ENCODE measurements at places on chromosomes 12 and 14.

DNA sequence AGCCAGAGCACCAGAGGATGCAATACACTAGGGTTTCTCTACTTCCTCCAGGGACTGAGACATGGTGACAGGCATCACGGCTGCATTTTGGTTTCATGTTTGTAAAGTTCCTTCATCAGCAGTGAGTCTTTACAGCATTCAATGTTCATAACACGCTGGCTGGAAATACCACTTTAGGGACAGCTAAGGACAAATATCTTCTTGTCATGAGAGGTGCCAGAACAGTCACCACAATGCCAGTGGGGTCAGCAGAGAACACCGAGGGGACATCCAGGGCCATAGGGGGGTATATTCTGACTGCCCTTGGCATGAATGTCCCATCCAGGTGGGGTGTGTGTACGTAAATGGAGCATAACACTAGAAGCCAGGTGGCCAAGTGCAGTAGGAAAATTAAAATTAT is 72.3 kb downstream of the CCDC60 start:
- no peak for DNase-seq

DNA sequence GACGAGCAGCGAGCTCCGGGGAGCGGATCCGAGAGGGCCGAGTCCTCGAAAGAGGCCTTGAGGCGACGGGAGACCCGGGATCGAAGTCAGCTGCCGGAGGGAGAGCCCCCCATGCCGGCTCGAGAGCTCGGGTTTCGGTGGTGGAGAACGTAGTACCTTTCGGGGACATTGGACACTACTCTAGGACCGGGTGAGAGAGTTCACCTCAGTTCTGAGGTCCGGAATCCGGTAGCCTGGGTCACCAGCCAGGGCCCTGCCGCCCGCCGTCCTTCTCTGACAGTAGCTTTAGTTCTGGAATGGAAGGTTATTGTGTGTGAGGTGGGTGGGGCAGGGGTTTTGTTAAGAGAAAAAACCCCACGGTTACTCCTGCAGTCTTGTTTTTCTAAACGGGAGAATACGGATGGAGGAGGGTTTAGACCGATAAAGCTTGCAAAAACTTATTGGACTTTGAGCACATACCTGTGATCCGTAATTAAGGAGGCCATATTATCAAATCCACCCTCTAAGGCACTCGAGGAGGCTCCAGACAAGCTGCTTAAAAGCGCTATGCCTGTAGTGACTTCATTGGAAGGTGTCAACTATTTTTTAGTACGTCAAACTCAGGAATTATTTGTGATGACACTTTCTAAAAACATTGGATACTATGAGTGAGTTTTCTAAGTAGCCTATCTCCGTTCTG is 765 bp downstream of the SCYL2 start:
- no peak for DNase-seq

DNA sequence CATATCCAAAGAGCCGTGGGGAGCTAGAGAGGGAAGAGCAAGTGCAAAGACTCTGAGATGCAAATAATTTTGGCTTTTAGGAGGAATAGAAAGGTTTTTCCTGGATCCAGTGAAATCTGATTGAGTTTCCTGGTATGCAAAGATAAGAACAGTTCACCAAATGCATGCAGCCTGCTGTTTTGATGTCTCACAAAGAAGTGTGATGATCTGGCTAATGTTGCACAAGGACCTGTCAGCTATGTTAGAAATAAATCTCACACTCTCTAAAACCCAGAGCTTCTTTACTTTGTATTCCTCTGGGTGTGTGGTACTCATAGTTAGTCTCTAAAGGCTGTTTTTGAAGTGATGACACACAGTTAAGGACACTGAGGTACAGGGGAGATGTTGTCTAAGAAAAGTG is 321.4 kb downstream of the AACS start:
- DNase-seq, result no peak

GRCh38 chr12:65252515-65252914 is 26.0 kb upstream of the MSRB3 start:
- no peak for DNase-seq

GRCh38 chr12:104769144-104769561 is 188.9 kb downstream of the SLC41A2 start:
- DNase-seq, result no peak

DNA sequence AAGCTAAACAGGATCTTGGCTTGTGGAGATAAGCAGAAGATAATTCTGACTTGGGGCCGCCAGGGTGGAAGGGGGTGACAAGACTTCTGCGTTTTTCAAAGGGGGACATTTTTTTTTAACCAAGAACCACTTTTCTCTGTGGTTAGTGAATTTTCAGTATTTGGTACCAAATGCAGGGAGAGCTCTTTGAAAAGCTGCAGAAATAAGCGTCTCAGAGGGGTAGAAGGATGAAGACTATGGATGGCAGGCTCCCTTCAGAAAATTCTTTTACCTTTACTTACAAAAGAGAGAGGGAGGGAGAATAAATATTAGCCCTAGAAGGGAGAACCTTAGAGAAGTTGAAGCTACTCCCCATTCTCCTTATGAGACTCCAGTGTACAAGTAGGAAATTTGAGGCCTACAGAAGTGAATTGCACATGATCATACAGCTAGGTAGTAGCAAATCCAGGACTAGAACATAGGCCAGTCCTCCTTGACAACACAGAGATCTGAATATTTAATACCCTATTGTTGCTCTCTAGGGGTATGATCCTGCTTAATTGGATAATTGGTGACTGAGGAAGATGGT is 840 bp downstream of the MRPL52 start:
- no peak for DNase-seq

DNA sequence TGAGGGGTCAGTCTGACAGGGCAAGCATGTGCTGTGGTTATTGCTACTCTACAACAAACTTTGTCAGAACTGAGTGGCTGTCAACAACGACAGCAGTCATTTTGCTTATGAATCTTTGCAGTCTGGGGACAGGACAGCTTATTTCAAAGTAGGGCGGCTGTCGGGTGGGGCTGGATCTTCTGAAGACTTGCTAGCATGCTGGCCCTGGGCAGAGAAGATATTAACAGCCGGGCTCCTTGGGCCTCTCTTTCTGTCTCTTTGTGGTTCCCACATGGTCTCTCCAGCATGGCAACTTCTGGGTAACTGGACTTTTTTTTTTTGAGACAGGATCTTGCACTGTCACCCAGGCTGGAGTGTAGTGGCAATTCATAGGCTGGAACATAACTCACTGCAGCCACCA is 33.9 kb upstream of the ALDH2 start:
- DNase-seq, result no peak

DNA sequence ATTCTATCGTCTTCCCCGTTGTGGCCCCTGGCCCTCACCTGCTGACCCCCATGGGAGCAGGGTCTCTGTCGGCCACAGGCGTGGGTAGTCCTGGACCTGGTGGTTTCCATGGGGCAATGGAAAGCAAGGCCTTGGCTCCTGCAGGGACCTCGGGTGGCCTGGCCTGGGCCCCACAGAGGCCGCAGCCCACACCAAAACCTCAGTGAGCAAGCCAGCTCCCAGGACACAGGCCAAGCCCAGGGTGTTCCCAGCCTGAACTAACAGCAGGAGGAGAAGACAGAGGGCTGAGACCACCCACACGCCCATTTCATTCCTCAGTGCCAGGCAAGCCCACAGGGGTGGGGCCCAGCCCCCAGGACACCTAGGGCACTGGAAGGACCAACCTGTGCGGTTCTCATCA is 16.9 kb downstream of the ABCB9 start:
- DNase-seq, result no peak

GRCh38 chr12:24913130-24913529 is 35.8 kb downstream of the BCAT1 start:
- DNase-seq, result no peak

- DNase-seq, result no peak
Measured at GRCh38 chr12:118166946-118167345, 31.0 kb downstream of the PEBP1 start.

- DNase-seq, result no peak
Measured at GRCh38 chr14:53027562-53027961, 76.7 kb upstream of the FERMT2 start.

DNA sequence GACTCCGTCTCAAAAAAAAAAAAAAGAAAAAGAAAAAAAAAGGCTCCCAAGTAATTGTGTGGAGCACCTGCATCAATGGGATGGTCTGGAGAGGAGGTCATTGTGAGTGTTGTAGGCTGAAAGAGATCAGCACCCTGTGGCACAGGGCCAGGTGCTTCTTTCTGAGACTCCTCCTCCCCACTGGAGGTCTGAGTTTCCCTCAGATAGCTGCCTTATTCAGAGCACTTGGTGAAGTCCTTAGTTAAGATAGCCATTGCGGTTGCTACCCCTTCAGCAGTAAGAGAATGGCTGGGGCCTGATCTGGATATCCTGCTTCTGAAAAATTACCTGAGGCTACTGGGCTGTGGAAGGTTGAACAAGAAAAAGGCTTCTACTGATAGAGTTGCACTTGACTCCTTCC is 69.8 kb downstream of the ANO6 start:
- no peak for DNase-seq

DNA sequence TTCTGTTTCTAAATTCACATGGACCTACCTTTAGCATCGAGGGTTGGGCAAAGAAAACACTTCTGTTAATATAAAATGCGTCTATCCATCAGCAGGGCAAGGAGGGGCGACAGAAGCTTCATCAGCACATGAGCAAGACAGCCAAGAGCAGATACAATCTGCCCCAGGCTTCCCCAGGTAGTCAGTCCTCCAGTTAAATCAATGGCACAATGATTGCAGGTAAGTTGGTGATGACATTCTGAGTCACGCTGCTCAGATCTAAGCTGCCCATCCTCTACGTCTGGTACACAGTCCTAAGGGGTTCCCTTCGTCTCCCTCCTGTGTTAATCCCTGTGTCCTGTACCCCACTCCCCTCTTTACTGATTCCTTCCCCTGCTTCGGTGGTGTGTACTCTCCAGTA is 38.8 kb downstream of the MAP3K9 start:
- DNase-seq, result no peak

DNA sequence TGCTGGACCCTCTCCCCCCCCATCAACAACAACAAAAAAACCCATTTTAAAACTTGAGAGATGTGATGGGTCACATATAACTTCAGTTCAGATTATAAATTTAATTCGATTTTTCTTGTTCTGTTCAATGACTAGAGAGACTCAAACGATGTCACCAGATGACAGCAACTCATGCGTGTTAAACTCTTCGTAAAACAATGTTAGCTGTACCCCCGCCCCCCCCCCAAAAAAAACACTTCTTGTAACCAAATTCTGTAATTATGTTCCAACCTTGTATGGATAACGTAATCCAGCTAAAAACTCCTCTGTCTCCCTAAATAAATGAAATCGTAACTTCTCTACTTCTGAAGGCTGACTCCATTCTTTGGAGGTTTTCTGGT is 614 bp upstream of the NACA start:
- DNase-seq, result no peak

DNA sequence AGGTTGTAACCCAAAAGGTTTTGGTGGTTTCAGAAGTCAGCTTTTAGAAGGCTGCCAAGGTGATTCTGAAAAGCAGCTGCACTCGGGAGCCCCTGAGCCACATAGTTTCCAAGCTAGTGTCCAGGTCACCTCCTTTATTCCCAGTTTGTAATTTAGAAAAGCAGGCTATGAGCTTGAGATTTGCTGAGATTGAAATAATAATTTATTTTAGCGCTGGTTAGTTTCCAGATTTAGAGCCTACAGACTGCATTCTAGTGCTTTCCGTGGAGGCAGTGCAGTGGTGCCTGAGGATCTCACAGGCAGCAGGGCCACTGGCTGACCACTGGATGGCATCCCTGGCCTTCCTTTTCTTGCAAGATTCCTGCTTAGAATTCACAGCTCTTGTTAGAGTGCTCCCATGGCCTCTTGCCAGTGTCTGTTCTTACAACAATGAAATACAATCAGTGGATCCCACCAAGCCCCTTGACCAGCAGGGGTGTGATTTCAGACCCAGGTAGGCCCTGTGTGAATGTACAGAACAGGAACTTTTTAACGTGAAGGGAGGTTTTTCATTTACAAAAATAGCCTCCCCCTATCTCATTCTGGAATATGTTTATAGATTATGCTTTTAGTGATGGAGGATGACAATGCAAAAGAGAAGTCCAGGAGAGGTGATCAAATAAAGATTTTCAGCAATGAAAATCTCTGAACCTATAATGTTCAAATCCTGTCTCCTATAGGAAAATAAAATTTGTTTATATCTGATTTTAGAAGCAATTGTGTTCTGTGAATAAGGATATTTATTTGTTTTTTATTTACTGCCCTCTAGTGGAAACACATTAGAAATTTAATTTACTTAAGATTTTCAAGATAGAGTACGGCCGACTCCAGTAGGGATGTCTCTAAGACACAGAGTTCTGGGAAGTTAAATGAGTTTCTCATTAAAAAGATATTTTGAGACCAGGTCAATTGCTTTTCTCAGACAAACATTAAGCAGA is 362.1 kb upstream of the STXBP6 start:
- DNase-seq, result no peak

GRCh38 chr12:121512561-121512960 is 68.3 kb downstream of the KDM2B start:
- no peak for DNase-seq

- DNase-seq, result no peak
Measured at GRCh38 chr14:49303946-49304516, 282.1 kb downstream of the RPS29 start.

GRCh38 chr14:42683707-42684106 is 1077.0 kb downstream of the LRFN5 start:
- DNase-seq, result no peak

- no peak for DNase-seq
Measured at GRCh38 chr14:72558721-72559120, 335.2 kb downstream of the DPF3 start.

- DNase-seq, result no peak
Measured at GRCh38 chr12:115623764-115624334, 653.6 kb downstream of the MED13L start.
